ENCODE measurements at places on chromosomes 3 and 15.

GRCh38 chr3:66483409-66483906, 17.4 kb downstream of the LRIG1 start:
- DNase-seq: no peak

DNA sequence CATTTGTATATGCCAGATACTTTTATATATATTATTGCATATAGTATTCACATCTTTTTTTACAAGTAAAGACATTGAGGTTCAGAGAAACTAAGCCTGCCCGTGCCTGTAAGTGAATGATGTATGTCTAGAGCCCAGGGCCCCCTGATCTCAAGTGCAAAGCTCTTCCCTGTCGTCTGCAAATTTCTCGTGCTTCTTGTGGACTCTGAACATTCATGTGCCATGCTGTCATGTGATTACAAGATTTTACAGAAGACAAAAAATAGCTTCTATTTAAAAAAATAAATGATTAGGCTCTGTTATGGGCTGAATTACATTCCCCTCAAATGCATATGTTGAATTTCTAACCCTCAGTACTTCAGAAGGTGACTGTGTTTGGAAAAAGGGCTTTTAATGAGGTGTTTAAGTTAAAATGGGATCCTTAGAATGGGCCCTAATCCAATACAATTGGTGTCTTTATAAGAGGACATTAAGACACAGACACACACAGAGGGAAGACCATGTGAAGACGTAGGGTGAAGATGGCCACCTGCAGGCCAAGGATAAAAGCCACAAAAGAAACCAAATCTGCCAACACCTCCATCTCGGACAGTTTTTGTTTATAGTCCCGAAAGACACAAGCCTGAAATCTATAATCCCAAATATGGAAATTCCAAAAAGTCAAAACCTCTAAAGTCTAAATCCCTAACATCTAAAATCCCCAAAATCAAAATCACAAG, 3.9 kb upstream of the MASP1 start:
- DNase-seq: no peak

DNA sequence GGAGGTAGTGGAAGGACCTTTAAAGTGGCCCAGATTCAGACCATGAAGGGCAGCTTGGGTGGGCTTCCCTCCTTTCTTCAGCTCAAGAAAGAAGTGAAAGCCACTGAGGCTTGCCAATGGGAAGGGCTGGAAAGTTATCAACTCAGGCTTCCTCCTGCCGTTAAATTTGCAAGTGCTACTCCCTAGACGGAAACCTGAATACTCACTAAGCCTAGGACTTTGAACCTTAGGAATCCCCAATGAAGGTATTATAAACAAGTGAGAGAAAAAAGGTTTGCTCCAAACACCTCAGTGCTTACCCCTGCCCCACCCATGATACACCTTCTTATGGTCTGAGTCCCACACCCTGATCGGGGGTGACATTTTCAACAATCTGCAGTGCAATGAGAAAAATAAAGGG, 396.4 kb downstream of the SHQ1 start:
- no peak for DNase-seq

GRCh38 chr3:46442576-46443530, 21.9 kb downstream of the LTF start:
- no peak for DNase-seq

- DNase-seq: no peak
Observed at GRCh38 chr3:171994646-171995428, 44.5 kb upstream of the FNDC3B start.

DNA sequence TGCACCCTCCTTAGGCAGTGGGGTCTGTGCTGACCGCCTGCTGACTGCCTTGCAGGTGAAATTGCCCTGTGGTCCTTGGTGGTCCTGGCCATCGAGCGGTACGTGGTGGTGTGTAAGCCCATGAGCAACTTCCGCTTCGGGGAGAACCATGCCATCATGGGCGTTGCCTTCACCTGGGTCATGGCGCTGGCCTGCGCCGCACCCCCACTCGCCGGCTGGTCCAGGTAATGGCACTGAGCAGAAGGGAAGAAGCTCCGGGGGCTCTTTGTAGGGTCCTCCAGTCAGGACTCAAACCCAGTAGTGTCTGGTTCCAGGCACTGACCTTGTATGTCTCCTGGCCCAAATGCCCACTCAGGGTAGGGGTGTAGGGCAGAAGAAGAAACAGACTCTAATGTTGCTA, 2.4 kb downstream of the RHO start:
- no peak for DNase-seq

Measured in T-helper 22 cell (primary cell).